ENCODE measurements at places on chromosomes 7 and 10. TPM values are rescaled to one million over a fixed set of nuclear protein-coding genes. Genes with fewer than 3 reads are reported as not detected.

FBXW4 gene
- 15.0 TPM for total RNA-seq

CALML3 gene
- total RNA-seq, result not detected

DNA sequence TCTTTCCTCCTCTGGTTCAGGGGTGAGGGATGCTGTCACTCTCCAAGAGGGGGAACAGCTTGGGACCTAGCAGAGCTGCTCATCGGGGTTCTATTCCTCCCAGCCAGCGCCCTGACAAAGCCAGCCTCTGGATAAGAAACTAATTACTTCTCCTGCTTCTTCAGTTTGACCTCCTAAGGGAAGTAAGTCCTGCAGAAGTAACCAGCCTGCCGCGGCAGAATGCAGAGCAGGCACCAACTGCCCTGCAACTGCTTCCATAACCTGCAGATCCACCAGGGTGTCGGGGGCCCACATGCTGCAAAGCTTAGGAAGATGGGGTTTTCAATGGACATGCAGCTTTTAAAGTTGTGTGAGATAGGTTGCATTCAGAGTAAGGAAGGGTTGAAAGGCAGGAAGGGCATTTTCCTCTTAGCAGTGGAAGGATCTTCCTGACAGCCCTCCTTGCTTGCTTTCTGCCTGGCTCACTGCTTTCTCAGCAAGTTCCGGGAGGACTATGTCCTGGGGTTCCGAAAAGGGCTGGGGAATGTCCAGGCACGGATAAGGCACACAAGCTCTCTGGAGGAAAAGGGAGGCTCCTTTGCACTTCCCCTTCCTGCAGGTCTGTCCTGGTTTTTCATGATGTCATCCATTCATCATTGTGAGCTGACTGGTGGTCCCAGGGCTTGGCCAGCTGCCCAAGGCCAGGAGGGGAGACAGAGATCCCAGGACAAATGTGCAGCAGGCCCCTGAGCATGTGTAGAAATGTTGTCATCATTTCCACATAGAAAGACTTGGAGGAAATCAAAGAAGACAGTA is 24.3 kb upstream of the CALU start:
- DNase-seq, result no peak

DNA sequence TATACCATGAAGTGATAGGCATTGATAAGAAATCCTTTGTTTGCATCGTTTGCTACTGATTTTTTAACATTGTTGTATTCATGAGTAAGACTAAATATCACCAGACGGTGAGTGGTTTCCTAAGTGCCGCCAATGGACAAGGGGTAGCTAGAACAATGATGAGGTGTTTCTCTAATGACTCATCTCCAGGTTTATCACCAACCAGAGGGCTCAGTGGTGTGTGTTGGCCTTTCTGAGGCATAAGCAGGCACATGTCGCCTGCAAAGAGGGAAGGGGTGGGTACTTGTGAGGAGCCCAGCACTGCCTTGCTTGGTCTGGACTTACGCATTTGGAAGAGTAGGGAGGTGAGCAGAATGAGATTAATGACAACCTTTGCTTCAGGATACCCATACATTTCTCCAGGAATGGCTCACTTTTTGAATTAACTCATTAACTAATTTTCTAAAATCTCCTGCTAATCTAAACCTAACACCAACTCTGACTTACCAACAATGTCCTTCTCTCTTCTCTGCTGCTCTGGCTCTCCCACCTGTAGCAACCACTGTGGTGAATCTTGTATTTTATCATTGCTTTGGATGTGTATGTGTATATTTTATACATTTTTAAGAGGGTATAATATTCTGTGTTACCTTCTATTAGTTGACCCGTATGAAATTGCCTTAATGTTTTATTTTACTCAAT is 722.6 kb downstream of the GRID1 start:
- peak; percentile 29 for DNase-seq

- DNase-seq, result no peak
These were observed 45.7 kb downstream of the ZNF138 start for GRCh38 chr7:64839910-64840309.

DNA sequence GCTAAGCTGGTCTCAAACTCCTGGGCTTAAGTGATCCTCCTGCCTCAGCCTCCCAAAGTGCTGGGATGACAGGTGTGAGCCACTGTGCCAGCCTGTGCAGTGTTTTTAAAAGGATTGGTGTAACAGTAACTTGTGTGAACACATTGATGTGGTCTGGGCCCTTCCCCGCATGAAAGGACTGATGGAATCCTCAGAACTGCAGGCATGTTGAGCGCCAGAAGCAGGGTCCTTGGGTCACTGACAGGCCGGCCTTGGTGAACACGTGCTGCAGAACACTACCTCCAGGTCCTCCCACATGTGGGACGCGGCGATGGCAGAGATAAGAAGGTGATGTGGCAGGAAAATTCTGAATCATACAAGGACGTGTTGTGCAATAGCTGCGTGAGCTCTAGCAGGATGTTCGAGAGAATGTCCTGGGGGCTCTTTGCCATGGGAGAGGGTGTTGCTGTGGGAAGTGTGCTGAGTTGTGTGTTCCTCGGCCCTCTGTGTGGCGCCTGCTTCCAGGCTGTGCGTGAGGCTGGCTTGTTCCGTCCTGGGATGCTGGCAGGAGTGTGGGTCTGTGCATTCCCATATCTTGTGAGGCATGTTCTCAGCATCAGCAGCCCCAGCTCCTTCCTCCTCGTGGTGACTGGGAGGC is 68.2 kb downstream of the DNAJB6 start:
- DNase-seq, result no peak

DNA sequence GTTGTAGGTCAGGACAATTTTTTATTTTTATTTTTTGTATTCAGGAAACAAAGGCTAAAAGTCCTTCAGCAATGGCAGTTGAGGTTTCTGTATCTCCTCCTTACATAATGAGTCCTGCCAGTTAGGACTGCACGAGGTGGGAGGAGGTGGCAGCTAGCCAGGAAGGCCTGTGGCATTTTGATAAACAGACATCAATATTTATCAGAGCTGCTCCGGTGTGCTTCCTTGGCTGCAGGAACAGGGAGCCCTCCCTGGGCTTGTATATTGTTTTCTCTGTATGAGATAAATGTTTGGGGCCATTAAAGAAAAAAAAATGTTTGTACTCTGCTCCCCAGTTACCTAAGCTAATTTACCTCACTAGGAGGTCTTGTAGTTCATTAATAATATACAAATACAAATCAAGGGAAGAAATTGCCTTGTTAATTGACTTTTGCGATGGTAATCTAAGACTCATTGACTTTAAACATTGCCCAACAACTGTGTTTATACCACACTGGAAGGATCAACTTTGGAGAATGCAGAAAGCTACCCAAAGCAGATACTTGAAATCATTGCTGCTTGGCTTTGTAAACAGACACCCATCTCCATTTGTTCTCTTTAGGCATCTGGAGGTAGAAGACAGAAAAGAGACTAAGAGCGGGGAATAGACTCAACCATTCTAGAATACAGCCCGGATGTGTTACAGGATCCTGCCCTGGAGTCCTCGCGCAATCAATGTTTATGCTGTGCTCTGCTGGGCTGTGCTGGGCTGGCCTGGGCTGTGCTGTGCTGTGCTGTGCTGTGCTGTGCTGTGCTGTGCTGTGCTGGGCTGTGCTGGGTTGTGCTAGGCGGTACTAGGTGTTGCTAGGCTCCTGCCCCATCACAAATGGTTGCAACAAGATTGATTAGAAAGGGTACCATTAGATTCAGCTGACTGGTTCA is 36.5 kb upstream of the PDZD8 start:
- no peak for DNase-seq

DNA sequence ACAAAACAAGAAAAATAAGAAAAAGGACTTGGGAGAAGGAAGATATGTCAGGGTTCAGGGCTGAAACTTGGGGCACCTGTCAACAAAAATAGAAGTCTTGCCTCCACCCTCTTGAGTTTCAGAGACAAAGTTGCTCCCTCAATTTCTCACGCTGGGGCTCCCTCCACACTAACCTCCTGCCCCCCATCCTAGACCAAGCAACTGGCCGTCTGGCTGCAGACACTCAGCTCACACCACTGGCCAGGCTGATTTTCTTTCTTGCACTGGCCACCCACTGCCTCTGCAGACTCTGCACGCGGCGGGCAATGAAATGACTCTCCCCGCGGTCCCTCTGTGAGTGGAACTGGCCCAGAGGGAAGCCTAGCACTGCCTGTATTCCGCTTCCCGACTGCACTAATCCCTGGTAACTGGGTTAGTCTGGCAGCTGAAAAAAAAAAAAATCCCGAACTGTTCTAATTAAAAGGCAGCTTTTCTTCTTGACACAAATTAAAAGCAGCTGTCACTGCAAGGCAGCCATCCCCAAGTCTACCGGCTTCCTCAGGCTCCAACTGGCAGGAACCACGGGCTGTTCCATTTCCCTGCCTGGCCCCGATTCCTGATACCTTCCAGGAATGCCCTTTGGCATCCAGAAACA is 83.5 kb downstream of the SPDYE5 start:
- DNase-seq, result no peak

DNA sequence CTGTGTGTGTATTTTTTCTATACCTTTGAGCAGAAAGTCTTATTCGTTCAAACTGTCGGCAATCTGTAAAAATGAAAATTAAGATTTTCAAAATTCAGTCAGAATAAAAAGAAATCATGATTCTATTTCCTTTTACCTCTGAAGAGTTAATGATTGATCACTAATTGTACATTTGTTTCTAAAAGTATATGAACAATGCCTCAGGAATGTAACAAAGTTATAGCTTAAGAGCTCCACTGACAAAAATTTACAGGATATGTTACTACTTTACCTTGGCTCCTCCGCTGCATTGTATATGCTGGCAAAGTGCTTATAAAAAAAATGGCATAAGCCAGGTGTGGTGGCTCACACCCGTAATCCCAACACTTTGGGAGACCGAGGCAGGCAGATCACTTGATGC is 225.7 kb downstream of the VTI1A start:
- no peak for DNase-seq

GRCh38 chr10:6578795-6579182 is 1.3 kb downstream of the PRKCQ start:
- no peak for DNase-seq

DNA sequence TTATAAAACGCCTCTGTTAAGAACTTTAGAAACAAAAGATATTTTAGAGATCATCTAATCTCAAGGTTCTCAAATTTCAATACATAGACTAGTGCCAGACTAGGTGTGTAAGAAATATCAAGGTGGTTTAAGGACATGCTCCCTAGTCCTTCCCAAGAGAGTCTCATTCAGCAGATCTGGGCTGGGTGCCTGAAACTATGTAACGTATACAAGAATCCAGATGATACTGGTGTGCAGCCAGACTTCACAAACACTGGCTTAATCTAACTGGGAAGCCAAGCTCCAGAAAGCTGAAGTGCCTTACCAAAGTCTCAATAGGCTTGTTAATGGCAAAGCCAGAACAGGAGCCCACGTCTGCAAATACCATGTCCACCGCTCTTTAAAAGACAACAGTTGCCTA is 105.0 kb upstream of the AMPH start:
- no peak for DNase-seq

DNA sequence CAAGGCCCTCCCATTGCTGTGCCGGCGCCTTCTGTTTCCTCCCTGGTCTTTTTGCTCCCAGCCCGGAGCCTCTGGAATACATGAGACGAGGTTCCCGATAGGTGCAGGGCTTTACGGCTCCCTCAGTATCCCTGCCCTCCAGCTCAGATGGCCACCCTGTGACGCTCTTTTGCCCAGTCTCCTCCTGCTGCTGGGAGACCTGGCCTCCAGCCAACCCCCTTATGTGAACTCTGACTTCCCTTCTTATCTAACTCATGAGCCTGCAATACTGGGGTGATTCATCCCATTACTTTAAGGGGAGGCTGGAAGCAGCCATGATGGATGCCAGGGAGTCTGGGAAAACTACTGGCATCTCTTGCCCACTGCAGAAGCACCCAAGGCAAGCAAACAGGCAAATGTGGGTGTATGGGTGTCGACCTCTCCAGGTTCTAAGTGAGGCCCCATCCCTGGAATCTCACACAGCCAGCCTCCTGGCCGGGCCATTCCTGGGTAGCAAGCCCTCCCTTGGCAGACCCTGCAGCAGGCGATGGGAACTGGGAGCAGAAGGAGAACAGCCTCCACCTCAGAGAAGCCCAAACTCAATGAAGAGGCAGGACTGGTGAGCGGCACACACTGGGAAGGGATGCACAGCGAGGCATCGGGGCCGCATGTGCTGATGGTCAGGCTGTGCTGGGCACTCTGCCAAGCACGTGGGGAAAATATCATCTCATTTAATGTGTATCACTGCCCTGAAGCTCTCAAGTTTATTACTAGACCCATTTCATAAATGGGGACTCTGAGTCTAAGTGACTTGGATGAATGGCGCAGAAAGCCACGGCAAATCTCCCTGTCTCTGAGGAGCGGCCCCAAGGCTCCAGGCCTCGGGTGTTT is 97.5 kb downstream of the FAM53B start:
- peak; percentile 43 for DNase-seq

DNA sequence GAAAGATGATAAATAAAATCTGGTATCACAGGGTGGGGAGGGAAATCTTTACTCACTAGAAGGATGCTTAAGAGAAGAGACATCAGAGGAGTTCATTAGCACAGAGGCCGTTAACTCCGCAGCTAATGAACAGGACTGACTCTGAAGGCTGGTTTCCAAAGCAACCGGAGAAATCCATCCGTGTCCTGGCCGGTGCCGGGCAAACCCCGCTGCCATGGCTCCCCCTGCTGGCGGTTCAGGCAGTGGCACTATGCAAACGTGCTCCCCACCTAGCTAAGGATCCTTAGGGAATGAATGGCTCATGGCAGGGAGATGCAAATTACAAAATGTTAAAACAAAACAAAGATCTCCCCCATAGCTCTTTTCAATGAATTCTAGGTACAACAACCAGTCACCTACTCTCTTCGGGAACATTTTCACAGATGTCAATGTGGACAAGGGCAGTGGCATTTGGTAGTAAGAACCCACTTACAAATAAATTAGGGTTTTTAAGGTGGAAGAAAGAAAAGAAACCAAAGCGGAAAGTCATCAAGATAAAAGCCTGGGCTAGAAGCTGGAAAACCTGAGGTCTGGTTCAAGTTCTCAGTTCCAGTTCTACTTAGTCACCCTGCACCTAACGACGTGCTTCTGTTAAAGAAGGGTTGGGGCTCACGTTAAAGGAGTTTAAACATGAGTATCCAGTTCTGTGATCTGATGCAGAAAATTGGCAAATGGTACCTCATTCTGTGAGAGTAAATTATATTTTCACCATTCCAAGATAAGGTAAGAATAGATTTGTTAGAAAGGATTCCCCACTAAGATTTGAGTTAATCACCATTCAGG is 138.2 kb downstream of the SVIL start:
- DNase-seq, result peak; percentile 49

GRCh38 chr7:133688483-133689239 is 435.8 kb downstream of the EXOC4 start:
- DNase-seq, result no peak

DNA sequence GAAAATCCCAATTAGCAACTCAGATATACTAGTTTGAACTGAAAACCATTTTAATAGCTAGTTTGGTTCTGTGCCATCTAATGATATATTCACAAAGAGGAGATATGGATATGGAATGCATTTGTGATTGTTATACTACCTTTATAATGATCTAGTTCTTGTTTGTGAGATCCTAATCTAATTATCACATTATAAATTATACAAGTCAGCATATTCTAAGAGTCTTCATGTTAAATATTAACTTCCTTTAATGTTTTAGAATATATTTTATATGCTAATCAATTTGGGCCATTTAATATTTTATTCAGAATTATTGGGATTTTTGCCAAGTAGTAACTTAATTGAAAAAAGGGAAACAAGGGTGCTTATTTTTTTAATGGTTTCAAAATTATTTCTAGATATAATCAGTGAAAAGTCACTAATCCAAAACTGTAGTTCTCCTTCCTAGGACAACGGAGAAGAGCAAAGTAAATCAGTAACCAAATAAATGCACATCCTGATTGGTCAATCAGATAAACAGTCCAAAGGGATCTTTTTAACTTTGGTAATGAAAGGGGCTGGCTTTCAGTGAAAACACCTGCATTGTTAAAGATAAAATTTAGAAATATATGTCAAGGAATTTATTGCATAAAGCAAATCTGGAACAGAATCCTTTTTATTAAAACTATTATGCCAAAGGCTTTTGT is 173.9 kb upstream of the MEOX2 start:
- no peak for DNase-seq

Measured in HepG2 (cell line).